Choroid plexus epithelial cell (primary cell): ENCODE measurements at places on chromosomes 1 and 21.

GRCh38 chr1:1361982-1362423 lies 3.6 kb upstream of the MXRA8 start:
- DNase-seq = peak; percentile 92

GRCh38 chr1:63330331-63330916 lies 8.1 kb downstream of the FOXD3 start:
- DNase-seq = no peak

DNA sequence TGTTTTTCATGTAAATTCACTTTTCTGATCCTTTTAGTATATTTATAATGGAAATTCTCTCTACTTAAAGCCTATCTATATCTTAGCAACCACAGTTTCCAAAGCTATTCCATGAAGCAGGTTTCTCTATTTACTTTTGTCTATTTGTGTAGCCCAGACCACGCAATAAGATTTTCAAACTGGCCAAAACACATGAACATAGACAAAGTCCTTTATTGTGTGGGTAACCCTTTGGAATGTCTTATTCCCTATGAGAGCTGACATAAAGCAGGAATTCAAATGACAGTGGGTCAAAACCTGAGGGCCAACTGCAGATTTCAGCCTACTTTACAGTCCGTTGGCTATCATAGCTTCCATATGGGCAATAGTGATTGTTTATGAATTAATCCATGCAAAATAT lies 252.6 kb downstream of the LTN1 start:
- no peak for DNase-seq

DNA sequence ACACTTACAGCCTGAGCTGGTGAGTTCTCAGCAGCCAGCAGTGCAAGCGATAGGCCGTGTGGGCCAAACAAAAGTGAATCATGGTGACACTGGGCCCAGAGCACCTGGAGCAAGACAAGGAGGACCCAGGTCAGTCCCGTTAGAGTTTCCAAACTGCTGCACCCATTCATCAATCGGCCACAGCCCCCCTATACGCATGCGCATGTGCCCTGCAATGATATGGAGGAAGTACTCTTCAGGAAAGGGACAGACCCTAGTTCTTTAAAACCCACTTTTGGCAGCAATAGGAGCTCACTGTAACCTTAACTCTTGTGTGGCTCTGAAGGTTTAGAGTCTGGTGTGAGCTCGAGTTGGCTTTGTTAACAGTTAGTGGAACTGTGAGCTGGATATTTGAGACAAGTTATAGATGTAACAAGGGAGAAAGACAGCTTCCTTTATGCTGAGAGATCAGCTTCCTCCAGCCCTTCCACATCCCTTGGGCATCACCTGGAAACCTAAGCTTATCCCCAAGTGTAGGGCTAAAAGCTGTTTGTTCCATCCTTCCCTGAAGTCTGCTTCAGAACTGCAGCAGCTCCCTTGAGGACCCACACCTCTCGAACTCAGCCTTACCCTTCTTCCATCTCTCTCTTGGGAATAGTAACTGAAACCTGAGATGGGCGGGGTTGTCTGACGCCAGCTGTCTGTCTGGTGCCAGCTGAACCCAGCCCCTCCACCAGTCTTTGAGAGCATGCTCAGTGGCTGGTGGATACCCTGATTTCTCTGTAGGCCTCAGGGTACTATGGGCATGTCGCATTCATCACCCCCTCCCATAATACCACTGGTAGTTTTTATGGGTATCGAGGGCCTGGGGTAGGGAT lies 17.7 kb downstream of the NMNAT1 start:
- DNase-seq = peak; percentile 35

- DNase-seq = no peak
Observed at GRCh38 chr1:236261898-236262297, 19.9 kb downstream of the ERO1B start.

DNA sequence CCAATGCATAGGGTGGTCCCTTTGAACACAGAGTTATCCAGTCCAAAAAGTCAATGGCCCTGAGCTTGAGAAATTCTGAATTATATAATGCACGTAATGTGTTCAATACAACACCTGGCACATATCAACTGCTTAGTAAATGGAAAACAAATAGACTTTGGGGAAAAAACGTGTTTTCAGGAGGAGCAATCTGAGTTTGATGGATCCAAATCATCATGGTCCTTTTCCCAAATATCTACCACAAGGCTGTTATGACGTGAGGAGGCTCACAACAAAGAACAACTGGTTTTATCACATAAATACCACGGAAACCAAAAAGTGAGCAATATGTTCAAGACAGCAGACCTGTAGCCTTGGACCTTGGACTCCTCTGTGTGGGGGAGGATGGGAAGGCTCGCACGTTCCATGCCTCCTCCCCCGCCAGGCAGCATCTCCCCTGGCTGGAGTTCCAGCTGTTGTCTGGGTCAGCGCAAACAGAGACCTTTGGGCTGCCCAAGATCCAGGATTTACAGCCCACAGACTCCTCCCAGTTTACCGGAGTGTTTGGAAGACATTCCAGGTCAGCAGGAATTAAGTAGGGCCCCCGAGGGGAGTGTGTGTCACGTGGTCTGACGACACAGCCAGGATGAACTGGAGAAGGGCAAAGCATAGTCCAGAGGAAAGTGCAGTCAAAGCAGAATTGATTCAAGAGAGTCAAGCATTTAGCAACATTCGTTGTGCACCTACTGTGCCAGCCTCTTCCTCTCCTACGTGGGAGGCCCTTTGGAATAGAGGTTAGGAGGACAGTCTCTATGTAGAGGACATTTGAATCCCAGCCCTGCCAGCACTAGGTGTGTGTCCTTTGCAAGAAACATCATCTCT lies 32.2 kb upstream of the MED18 start:
- peak; percentile 70 for DNase-seq

DNA sequence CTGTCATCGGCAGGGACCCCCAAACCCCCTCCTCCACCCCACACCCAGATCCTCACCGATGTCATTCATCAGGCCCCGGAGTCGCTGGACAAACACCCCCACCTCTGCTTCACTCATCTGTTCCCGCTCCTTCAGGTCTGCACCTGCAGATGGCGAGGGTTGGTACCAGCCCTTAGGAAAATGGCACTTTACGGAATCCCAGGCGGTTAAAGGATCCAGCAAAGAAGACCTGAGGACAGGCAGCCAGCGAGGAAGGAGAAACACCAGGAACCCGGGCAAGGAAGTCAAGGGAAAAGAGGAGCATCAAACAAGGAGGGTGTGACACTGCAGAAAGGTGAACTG lies 13.8 kb downstream of the ECHDC2 start:
- no peak for DNase-seq

DNA sequence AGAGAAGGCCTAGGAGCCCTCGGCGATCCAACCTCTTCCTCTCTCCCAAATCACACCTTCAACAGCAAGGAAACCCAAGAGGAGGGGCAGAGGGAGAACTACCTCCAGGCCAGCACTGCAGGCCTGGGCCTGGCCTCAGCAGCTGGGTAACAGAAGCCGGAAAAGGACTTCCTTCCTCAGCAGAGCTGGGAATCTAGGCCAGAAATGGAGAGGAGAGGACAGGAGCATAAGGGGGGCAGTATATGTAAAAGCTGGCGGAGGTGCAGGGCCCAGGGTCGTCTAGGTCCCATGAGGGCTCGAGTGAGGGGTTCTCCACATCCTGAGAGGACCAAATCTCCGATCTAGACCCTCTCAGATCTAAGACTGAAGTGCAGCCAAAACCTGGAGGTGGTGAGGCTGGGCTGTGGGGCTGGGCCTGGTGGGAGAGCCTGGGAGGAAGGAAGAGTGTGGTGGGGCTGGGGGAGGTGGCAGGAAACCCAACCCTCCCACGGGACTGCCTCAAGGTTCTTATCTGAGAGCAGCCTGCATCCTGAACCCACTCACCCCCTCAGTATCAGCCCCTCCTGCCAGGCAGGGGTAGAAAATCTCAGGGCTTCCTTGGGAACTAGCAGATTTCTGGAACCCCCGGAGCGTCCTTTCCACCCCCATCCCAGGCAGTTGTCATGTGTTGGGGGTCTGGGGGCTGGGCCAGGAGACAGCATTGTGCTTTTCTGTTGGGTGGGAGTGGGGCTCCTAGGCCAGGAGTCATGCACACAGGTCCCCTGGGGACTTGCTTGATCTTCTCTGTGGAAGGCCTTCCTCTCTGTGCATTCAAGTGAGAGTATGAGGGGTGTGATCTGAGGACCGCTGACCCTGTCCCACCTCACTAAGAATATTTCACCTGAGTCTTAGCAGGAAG lies 33.0 kb downstream of the PIK3C2B start:
- no peak for DNase-seq

DNA sequence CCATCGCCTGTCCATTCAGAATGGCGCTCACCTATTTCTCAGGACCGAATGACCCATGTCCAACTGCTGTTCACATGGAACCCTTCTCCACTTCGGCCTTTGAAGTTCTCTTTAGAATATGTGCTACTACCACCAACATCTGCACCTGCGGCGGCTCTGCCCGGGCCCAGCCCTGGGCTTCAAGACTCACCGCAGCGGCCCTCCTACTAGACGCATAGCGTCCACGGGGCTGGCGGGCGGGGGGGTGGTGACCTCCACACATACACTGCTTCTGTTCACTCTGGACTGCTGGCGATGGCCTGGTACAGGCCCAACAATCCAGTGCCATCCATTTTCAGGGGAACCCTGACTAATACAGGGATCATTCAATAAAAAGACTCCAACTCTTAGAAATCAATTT lies 394.2 kb downstream of the VAV3 start:
- DNase-seq = no peak

DNA sequence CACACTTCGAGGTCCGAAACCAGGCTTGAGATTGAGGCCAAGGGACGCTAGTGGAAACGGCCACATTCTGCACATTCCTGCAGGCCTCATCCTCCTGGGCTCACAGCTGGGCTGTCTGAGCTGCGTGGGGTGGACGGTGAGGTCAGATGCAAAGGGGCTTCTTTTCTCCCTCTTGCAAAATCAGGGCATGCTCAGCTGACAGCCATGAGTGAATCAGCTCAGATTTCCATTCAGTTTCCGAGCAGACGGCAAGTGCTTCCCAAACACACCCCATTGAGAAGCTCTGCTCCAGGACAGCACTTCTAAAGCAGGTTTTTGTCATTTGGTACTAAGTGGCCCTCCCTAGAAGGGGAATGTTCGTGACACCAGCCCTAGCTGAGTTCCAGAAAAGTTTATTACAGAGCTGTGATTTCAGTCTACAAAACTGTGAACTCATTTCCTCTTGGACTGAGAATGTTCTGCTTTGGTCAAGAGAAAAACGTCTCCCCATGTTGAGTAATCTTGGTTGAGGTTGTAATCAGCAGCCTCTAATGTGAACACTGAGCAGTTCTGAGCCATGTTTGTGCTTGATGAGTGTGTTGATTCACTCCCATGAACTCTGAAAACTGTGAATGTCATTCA lies 10.0 kb downstream of the PDPN start:
- DNase-seq = peak; percentile 96

DNA sequence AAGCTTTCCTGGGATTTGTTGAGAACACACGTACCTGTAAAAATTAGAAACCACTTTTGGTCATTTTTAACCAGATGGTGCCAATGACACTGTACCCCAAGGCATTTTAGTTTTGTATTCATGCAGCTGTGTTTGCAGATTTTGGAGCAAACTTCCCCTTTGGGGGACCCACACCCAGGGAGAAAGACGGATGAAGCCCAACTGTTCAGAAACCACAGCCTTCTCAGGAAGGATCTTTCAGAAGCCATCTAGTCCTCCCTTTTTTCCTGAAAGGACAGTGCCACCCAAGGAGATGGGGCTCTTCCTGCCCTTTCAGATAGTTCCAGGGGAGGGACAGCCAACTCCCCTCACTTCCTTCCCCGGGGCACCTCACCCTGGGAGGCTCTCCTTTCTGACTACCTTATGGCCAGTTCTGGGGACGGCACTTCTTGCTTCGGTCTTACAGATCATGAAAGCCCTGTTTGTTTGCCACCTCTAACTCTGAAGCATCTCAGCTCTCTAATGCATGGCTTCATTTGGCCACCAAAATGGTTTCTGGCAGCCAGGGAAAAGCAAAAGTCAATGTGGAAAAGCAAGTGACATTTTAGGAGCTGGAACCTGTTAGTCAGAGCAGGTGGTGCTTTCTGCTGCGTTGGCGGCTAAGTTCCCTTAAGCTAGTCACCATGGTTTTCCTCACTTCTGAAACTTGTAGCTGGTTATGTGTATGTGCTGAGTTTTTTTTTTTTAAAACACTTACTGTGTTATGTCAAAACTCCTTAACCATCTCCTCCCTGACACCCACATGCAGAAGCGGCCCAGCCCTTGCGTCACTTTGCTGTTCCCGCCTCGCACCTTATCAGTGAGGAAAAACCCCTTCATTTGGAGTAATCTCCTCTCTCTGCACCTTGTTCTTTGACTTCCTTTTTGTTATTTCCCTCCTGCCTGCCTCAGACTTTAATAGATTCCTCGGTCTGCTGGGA lies 10.1 kb downstream of the TMCC2 start:
- DNase-seq = no peak

DNA sequence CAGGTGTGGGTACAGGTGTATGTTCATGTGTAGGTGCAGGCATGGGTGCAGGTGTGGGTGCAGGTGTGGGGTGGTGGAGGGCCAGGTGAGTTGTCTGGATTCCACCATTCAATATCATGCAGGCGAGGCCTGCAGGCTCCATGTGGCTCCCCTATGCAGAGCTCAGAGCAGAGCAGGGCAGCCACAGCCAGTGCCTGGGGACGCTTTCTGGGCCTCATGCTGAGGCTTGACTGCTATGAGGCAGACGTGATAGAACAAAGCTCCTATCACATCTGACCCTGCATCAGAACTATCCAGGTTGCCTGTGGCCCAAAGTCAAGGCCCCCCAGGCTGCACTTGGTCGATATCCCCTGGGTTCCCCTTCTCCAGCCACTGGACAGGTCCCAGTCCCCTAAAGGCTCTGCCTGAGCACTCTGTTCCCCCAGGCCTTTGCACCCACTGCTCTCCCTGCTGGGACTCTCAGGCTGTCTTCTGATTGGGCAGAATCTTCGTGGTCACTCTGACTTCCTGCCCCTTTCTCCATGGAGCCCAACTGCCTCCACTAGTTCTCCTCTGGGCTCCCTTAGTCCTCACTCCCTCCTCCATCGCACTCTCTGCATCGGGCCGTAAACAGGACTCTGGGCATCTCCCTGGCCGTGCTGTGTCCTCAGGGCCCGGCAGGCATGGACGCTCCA lies 78.6 kb upstream of the ACTL8 start:
- DNase-seq = no peak

GRCh38 chr1:216723274-216723780 lies at the start of gene ESRRG:
Gene ESRRG (minus strand): TSS chr1:216723429. CDS start chr1:216723299, 130 bp downstream.
- peak; percentile 7 for DNase-seq

DNA sequence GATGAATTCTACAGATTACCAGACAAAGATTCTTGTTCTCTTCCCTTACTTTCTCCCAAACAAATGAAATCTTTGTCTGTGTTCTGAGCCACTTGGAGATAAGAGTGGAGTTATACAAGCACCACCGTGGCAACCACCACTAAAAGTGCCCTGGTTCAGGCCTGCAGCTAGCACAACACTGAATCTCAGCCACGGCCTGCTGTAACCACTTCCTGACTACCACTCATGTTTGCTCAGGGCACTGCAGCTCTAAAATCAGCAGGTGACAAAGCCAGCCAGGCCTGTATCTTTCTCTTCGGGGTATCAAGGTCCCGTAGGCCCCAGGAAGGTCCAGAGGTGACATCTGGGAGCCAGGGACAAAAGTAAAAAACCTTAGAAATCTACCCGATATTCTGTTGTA lies 3.2 kb upstream of the OR2T6 start:
- no peak for DNase-seq

DNA sequence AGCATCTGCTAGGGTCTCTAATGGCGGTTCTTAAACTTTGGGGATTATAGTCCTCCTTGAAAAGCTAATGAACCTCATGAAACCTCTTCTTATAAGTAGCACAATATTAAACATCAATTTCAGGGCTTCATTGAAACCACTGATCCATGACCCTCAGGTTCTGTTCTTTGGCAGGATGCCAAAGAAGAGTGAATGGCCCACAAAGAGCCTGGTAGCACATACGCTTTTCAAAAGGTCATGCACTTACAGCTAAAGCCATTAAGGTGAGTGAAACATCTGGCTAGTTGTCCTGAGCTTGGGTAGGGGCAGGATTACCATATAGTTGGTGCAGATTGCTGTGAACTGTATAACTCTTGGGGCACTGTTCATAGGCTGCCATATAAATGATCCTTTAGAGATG lies 42.3 kb downstream of the MDM4 start:
- no peak for DNase-seq
